ENCODE measurements at places on chromosomes 1 and 21.

GRCh38 chr1:166489356-166489669 is 322.5 kb upstream of the FAM78B start:
- DNase-seq: no peak

DNA sequence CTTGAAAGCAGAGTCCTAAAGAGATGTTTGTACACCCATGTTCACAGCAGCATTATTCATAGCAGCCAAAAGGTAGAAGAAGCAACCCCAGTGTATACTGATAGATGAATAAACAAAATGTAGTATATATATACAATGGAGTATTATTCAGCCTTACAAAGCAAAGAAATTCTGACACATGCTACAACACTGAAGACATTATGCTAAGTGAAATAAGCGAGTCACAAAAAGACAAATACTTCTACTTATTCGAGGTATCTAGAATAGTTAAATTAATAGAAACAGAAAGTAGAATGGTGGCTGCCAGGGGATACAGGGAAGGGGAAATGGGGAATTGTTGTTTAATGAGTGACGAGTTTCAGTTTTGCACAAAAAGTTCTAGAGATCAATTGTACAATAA is 23.5 kb downstream of the COP1 start:
- DNase-seq: no peak

DNA sequence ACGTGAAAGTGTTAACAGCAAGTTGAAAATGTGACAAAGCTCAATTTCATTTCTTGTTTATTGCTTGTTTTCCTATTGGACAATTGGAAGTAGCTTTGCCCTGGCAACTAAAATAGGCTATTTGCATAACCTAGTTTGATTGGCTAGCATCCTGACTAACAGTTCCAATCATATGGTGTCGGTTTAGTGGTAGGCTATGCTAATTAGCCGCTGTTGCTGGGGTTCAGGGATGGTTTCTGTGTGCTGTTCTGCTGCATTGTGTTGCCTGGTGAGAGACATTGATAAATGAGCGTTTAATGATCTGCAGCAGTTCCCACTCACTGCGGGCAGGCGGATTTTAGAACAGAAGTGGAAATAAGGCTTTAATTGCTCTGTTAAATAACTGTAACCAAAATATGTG is 68.5 kb downstream of the DYRK1A start:
- DNase-seq: peak; percentile 99

- DNase-seq: no peak
Measured at GRCh38 chr1:83626603-83627002, 372.3 kb downstream of the TTLL7 start.

DNA sequence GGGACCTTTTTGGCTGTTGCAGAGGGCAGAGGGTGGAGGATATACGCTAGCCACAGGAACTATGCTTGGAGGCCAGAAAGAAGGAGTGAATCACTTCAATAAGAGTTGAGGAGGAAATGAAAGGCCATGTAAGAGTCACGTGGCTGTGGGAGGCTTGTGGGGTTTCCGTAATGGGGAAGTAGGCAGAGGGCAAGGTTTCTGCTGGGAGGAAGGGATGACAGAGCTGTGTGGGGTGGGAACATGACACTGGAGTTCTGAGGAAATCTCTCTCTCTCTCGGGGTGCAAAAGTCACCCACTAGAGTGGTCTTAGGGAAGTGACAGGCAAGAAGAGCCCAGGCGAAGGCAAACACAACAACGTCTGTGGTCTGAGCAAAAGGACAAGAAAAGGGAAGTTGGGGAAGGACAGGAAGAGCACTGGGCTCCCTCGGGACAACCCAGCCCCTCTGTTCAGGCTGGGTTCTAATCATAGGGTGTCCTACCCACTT is 3.9 kb upstream of the CD1C start:
- DNase-seq: no peak

- DNase-seq: no peak
Measured at GRCh38 chr1:232984577-232985425, 34.4 kb downstream of the NTPCR start.

DNA sequence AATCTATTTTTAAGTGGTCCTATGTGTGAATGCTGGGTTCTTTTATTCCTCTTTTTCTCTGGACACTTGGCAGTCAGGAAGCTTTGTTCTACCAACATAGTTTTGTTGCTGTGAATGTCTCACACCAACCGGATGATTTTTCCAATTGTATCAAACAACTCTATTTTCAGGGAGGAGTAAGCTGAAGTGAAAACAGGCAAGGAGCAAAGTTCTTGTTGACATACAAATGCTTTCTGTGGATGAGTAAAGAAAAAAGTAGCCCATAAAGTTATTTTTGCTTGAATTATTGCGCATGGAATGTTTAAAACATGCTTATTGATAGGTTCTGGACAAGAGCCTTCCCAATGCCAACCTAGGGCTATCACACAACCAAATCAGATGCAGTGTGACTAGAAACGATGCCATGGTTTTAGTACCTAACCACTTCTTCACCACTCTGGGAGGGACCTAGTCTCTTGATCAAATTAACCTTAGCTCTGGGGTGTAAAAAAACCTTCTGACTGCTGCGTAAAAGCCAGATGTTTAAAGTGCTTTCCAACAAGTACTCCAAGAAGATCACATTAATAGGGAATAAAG is 4.5 kb downstream of the IER5 start:
- DNase-seq: no peak

DNA sequence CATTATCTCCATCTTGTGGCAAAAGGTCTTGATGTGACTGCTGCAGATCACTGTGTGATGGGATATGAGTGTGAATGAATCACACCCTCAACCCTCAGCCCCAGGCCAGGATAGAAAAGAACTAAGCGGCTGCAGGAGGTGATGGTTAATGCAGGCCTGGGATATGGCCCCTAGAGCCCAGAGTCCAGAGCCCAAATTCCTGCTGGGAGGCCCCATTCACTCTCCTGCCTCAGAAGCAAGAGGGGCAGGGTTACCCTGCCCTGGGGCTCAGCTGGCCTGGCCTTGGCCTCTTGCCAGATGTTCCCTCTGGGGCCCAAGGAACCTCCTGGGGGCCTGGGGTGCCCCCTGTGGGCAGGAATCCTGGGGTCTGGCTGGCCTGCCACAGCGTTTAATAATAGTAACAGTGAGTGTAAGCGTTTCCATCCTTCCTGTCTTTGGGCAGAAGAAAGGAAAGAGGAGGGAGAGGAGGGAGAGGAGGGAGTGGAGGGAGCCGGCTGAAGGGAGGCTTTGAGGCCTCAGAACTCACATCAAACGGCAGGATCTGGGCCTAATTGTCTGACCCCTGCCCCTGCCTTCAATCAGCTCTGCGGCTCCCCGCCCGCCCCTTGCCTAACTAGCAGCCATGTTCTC is 26.2 kb downstream of the DMAP1 start:
- no peak for DNase-seq

DNA sequence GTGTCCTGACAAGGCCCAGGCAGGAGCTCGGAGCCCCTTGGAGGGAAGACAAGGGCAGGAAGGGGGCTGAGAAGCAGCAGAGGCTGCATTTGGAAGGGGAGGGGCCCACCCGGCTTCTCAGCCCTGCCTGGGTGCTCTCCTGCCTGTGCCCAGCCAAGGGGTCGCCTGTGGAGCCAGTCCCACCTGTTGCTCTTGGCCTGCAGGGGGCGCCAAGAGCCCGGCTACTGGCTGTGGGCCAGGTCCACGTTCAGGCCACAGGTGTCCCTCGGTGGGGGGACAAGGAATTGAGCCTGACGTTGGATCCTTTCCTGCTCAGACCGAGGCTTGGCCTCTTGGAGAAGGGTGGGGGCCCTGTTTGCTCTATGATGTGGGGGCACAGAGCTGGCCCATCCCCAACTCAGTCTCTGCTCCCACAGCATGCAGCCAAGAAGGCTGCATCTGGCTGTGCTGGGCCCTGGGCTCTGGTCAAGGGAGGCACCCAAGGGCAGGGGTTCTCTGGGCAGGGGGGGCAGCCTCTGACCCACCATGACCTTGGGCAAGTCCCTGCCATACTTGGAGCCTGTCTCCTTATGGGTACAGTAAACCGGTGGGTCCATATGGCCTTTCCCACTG is 10.9 kb downstream of the WNT4 start:
- DNase-seq: no peak

- peak; percentile 87 for DNase-seq
Measured at GRCh38 chr1:56688522-56689026, 43.5 kb downstream of the PRKAA2 start.

GRCh38 chr1:20633190-20634064 is at the start of gene PINK1:
Gene PINK1 (plus strand): TSS chr1:20633458. CDS start chr1:20633549, 91 bp downstream.
- peak; percentile 32 for DNase-seq

DNA sequence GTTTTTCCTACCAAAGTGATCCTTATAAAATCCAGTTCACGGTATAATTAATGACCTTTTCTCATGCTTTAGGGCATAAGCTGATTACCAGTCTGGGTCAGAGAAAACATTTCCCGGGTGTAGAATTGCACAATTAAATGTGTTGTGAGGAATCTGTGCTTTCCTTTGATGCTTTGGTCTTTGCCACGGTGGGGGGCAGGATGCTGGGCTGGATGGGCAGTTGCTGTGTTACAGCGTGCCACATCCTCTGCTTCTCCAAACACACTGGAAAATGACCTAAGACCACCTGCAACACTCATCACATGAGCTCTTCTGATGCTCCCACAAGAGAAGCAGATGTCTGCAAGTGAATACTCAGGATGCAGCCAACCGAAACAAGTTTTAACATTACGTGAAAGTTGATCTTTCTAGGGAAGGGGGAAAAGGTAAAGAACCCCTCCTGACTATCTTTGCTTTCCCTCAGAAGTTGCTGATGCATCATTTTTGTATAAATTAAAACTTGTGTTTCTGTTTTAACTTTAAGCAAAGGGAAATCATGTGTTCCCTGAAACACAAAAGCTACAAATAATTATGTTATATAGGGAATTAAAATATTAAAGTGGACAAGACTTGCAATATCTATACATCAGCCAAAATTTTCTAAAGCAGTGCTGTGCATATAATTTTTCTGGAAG is 515.3 kb upstream of the NR5A2 start:
- no peak for DNase-seq

DNA sequence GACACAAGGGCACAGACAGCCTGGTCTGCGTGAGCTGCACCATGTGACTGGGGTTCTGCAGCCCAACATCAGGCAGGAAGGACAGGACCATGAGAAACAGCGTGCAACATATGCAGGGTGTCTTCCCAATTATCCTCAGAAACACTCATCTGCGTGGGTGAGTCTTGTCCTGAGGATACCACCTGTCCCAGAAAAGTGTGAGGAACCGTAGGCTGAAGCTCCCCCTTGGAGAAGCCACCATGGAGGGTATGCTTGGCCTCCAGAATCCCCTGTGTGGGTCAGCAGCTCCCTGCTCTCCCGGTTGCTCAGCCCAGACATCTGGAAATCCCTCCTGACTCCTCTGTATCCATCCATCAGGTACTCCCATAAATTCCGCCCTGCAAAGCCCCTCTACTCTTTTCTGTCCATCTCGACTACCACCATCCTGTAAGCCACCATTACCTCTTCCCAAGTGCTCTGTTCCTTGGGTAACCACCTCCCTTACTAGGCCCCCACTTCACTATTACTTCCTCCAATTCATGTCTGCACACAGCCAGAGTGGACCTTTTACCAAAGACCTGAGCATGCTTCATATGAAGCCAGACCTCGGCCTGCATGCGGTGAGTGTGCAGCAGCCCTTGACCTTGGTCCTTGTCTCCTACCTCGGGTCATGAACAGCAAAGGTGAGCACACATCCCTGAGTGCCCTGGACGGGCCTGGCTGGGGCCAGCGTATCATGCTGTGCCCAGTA is 33.0 kb downstream of the ETS2 start:
- DNase-seq: no peak

GRCh38 chr1:204331847-204332487 is 27.8 kb downstream of the PLEKHA6 start:
- DNase-seq: no peak

- peak; percentile 73 for DNase-seq
Measured at GRCh38 chr1:193111641-193112090, 6.5 kb upstream of the GLRX2 start.

GRCh38 chr1:29754573-29755375 is 518.5 kb downstream of the PTPRU start:
- DNase-seq: no peak

DNA sequence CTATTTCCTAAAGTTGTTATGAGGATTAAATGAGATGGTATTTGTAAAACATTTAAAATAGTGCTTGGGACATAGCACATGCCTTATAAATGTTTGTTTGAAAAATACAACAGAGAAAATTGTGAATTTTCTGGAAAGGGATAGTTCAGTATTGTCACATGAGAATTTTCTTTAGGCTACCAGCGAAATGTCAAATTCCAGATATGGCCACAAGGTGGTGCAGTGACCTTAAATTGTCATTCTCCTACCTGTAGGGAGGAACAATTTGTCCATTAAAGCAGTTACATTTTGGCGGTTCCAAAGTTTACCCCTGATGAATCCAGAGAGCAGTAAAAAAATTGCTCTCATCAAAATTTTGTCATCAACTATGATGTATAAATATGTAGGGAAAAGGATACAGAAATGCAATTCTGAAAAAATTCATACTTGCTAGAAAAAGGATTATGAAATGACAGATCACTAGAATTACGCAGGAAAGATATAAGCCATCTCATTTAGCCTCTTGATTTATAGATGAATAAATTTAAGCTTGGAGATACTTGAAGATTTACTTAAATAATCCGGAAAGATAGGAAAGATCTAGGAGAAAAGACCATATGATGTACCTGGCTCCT is 50.2 kb upstream of the TSHB start:
- DNase-seq: peak; percentile 25
